NCI-H146 (cell line): ENCODE measurements at places on chromosomes 6 and 20.

GRCh38 chr6:110043366-110043994, 65.4 kb downstream of the GPR6 start:
- no peak for DNase-seq

- DNase-seq = no peak
Measured at GRCh38 chr20:36538026-36538722, 3.1 kb upstream of the MYL9 start.

- DNase-seq = no peak
Measured at GRCh38 chr6:78850621-78851020, 16.7 kb upstream of the IRAK1BP1 start.

DNA sequence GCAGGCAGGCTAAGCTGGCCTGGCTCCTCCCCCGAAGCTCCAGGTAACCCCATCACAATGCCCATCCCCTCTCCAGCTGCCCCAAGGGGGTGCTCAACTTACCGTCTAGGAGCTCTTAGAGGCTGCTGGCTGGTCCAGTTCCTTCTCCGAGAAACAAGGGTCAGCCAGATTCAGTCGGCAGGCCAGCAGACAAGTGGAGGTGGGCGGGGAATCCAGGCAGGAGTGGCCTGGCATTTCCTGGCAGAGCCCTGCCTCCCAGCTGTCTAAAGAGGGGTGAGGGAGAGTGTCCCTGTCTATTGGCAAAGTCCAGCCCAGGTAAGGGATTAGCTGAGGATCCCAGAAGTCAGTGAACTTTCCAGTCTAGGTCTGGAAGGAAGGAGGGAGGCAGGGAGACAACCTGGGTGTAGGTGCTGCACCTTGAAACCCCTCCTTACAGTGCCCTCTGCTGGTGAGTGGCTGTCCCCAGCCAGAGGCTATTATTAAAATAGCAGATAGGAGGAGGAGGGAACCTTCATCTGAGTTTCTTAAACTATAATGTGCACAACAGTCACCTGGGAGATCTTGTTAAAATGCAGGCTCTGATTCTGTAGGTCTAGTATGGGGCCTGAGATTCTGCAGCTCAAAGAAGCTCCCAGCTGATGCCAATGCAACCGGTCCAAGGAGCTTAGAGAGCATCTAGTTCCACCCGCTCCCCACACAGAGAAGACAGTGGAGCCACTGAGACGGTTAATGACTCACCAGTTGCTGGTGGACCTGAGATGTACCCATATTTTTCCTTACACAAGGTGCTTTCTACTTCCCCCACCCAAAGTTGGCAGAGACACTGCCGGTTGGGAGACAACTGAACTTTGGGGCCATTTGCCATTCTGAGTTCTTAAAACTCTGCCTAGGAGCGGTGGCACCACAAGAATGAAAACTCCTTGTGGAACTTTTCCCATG, at the start of gene UNC5CL:
UNC5CL (minus strand) TSS at position 162 of the 939 bp plus-strand sequence. CDS start 4,147 bp downstream, outside the sequence.
- DNase-seq = peak; percentile 76

DNA sequence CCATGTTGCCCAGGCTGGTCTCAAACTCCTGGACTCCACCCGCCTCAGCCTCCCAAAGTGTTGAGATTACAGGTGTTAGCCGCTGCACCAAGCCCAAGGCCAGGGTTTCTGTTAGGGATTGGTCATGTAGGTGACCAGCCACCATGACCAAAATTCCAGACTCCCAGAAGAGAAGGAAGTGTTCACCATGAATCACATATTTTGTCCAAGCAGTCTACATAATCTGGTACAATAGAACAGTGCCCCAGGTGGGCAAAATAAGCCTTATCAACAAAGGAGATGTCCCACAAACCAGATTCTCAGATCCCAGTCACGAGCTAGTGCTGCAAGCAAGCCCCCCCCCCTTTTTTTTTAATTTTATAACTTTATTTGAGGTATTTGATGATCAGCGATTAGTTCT, 20.0 kb downstream of the ZNF341 start:
- no peak for DNase-seq

DNA sequence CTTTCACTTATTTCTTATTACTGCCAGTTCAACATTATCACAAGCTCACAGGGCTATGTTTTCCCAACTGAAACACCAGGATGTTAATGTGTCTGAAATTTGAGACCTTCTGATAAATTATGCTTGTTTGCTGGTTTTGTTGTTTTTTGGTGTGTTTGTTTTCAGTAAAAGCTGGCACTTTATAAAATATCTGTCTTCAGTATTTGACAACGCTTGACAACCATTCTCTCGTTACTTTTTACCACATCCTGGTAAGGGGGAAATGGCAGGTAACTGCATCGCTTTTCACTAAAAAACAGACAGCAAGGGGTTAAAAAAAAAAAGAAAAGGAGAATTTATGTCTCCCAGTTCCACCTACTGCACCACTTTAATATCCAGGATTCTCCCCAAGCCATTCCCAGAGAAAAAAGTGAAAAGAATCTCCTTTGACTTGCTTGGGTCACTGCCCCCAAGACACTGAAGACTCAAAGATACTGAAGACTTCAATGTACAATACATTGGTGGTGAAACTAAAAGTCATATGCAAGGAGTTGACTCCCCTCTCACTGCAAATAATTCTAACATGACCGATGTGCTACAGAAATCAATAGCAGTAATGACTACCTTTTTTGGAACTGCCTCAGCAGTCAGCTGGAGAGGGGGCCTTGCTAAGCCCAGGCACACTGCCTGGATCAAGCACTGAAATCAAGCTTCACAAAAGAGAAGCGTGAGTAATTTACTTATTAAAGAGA, 88.9 kb downstream of the HIVEP2 start:
- DNase-seq = no peak

DNA sequence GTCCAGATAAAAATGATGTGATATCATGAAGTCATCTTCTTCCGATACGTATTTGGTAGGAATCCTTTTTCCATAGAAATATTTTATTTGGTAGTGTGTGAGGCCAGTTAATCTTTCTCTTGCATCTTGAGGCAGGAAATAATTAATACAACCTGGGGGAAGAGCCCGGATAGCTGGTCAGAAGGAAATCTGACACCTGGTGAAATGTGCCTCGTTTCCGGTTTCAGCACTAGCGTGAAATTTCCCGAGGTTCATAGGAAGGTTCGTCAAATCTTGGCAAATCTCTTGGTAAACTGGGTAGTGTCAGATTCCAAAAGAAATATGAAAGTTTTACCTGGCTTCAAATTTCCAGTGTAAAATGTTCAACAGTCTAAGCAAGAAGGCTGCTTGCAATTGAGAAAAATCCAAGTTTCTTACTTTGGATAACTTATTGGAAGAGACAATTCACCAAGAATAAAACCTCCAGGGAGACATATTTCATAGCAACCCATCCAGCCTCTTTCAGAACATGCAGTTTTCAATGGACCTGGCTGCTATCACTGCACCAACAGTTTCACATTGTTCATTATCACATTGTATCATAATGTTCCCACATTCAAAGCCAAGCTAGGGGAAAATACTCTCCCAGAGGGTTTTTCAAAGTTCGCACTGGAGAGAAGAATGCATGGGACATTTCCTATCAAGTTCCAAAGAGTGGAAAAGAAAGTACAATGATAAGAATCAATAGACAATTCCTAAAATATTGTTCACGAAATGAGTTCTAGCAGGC, 454.5 kb upstream of the CITED2 start:
- DNase-seq = no peak

DNA sequence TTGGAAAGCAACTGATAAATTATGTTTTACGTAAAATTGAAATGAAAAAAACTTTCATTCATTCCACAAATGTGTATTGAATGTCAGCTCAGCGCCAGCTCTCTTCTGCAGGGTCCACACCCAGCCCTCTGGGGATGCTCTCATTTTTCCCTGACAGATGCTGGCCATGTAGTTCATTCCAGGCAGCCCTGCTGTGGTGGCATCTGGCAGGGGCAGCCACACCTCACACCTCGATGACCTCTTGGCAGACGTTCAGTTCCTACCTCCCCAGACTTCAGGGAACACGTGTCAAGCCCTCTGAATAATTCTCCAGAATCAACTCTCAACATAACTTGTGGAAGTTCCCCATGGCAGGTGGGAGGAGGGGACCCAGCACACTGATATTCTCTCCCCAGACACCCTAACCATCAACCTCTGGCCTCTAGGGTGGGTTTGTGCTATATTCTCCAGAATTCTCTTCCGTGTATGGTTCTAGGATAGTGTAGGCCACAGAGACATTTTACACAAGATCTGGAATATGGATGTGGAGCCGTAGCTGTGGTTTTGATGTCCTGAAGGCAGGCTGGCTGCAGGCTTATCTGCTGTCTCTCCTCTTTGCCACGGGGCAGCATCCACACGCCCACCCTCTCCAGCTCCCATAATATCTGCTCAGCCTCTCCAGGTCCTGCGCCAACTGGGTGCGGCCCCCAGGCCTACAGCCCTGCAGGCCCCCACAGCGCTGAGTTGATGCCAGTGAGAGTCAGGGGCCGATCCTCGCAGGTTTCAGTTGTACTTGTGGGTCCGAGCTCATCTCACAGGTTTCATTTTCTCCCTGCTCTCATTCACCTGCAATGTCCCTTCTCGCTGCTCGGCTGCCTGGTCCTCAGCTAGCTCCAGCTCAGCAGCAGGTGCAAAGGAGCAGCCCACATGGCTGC, 175.8 kb upstream of the ARID1B start:
- no peak for DNase-seq

DNA sequence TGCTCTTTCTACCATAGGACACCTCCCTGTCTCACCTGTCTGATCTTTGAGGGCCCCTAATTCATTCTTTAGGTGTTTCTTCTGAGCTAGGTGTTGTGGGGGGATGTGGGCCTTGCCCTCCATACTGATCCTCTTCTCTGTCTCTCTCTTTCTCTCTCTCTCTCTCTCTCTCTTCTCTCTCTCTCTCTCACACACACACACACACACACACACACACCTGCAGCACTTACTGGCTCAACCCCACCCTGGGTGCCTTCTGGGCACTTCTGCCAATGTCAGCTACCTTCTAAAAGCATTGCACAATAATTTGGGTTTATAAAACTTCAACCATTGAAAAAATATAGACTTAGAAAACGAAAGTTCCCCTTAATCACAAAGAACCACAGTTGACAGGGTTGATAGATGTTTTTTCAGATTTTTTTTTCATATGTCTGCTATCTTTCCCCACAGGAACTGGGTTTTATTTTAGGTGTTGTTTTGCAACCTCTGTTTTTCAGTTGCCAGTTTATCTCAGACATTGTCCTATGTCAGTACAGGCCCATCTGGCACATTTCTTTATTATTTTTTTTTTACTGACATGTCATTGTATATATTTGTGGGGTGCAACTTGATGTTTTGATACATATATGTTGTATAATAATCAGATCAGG, 28.1 kb downstream of the PKIG start:
- no peak for DNase-seq

DNA sequence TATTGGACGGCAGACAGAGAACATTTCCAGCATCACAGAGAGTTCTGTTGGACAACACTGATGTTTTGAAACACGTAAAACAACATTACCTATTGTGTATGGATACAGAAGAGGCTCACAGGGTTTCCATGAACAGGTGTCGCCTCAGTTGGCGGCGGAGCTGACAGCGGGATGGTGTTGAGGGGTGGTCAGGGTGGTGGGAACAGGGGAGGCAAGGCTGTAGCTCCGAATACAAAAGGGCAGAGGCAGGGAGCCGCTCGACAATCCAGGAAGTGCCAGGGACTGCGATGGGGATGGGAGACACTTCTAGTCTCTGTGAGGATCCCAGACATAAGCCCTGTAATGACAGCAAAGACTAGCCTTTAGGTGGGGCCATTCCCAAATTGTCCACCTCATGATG, 14.5 kb upstream of the PI16 start:
- no peak for DNase-seq

DNA sequence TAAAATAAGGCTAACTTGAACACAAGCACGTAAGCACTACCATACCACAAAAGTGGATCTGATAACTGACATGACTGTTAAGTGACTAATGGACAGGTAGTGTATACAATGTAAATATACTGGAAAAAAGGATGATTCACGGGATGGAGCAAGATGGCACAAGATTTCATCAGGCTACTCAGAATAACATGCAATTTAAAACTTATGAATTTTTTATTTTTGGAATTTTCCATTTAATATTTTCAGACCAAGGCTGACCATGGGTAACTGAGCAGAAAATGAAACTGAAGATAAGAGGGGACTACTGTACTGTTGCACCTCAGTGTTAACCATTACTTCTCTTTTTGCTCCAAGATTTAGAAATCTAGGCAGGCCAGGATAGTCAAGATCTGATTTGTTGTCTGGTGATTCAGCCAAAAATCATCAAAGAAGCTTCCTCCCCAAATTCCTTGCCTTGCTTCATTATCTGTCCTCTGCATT, 45.4 kb downstream of the TPBG start:
- DNase-seq = no peak

- peak; percentile 24 for DNase-seq
Measured at GRCh38 chr6:36023996-36024795, at the start of gene SLC26A8. TSS of gene SLC26A8 (minus strand) at chr6:36024641. CDS start at chr6:36019707, 4,934 bp downstream.

DNA sequence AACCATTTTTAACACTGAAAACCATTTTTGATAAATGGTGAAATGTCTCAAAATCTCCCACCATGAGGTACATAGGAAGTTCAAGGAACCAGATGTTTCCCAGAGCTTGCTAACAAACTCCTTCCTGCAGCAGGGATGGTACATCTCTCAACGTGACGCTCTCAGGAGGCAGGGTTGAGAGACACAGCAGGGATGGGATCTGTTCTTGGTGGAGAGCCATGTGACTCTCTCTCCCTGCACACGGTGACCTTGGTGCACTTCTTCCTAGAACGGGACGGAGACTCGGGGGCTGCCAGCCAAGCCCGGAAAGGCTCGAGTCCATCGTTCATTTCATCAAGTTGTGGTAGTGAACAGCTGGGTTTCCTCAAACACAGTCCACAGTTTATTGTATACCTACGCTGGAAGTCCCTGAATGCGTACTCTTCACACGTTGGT, 94.2 kb downstream of the FAM50B start:
- no peak for DNase-seq

DNA sequence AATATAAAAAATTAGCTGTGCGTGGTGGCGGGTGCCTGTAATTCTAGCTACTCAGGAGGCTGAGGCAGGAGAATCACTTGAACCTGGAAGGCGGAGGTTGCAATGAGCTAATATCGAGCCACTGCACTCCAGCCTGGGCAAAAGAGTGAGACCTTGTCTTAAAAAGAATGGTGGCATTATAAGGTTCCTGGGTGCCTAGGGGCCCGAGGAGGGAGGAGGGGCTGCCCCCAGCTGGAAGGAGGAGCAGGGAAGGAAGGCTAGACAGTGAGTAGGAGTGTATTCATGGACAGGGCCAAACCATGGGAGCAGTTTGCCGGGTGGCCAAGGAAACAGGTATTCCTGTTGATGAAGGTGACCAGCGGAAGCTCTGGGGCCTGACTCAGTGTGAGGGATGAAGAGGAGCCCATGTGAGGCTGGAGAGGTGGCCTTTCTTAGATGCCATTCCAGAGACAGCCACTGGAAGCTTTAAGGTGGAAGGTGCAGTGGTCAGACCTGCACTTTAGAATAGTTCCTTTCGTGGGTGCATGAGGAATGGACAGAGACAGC, 24.2 kb downstream of the MANBAL start:
- no peak for DNase-seq

- no peak for DNase-seq
Measured at GRCh38 chr6:29734046-29735018, 11.1 kb downstream of the HLA-F start.
